ENCODE measurements at places on chromosomes 5 and 9. TPM values are rescaled to one million over a fixed set of nuclear protein-coding genes. Genes with fewer than 3 reads are reported as not detected.

DNA sequence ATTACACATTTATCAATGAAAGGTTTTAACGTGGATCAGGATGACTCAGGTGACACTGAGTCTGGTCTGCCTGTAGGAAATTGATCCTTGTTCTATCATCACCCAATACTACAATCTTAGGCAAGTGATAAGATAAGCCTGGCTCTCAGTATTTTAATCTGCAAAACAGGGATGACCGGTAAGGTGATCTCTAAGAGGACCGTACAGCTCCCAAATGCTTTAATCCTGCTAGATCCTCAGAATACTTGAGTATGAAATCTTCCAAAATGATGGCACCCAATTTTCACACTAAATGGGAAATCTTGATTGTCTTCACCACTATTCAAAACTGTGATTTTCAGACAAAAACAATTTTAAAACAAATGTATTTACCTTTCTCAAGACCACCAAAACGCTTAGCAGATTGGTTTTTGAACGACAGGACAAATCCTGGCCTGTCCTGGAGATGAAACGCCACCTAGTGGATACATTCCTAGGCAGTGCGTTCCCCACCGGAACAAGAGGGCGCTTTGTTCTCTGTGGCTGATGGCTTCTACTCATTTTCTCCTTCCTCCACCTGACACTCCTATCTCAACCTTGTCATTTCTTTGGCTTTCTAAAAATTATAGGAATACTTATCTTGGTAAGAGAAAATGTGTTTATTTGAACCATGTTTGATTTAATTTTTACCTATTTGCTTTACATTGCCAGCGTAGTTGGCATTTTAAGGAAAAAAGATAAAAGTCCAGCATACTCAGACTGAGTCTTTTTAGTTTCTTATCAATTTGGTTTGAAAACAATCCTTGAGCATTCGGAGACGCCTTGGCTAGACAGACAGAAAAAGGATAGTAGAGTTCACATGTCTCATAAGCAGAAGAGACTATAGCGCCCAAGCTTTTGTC is 41.2 kb upstream of the VCAN start:
- no peaks in the 10 kb centered on the region for H3K36me3 ChIP-seq
- no peak overlapping the region for H3K4me3 ChIP-seq
- peak; percentile 58 for DNase-seq
- no peak overlapping the region for H3K27ac ChIP-seq

The CARD9 gene
- 1.0 TPM for total RNA-seq

DNA sequence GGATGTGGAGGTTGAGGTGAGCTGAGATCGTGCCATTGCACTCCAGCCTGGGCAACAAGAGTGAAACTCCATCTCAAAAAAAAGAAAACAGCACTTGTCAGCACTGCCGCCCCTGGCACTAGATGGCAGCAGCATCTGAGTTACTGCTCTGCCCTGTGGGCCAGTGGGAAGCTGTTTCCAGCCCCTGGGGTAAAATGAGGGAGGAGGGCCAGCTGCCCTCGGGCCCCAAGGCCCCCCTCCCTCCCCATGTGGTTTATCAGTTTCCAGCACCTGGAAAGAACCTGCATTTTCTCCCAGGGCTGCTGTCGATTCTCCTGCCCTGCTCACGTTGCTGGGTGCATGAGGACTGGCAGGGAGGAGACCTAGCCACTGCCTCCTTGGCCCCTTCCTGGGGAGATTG is 13.2 kb upstream of the CEL start:
- no peak overlapping the region for H3K27ac ChIP-seq
- no peaks in the 10 kb centered on the region for H3K27me3 ChIP-seq
- H3K4me1 ChIP-seq = no peaks in the 10 kb centered on the region
- H3K4me3 ChIP-seq = no peak overlapping the region
- no peak for DNase-seq

DNA sequence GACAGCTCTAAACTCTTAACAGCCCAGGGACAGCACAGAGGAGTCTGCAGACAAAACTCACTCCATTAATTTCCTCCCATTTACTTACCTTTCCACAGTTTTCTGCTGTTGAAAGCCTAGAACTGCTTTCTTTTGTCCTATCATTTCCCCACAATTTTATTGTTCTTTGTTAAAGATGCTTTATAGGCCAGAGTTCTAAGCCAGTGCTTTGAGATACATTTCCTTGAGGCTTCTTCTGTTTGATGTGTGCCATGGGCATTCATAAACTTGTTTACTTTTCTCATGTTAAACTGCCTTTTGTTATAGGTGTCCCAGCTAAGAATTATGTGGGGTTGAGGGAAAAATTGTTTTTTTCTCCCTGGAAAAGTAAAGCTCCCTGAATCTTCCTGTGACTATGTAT is 25.9 kb upstream of the SUB1 start:
- H3K27me3 ChIP-seq = no peaks in the 10 kb centered on the region
- no peak overlapping the region for H3K4me3 ChIP-seq
- no peak overlapping the region for H3K27ac ChIP-seq

DNA sequence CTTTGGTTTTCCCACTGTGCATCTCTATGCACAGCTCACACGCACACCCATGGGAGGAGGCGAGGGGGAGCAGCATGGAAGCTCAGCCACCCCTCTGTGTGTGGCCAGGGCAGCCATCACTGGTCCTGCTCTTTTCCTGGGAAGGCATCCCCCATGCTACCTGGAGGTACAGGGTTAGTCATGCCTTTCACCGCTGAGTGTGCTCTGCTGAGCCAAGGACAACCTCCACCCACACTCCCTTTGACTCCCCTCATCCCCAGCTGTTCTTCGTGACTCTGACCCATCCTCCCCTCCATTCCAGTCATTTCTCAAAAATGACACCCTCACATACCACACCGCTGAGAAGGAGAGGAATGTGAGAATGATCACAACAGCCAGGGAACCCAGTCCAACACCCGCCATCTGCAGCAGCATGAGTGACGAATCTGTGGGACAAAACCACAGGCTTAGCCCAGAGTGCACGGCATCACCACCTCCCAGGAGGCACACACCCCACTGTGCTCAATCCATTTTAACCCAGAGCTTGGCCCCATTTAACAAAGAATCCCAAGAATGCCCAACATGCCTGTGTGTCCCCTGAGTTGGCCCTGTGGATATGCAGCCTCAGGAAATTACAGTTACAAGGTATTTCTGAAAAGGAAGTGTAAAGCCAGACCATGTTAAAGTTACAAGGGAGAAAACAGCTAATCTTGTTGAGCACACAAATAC is 133.4 kb downstream of the SUSD1 start:
- peak overlapping the region; percentile 96 for H3K27ac ChIP-seq
- no peaks in the 10 kb centered on the region for H3K36me3 ChIP-seq
- DNase-seq = peak; percentile 100
- no peak overlapping the region for H3K4me3 ChIP-seq

- no peak for DNase-seq
- no peaks in the 10 kb centered on the region for H3K27me3 ChIP-seq
- H3K27ac ChIP-seq = no peak overlapping the region
- H3K4me1 ChIP-seq = no peaks in the 10 kb centered on the region
- no peaks in the 10 kb centered on the region for H3K36me3 ChIP-seq
These were observed 102.6 kb downstream of the FSTL4 start for GRCh38 chr5:133509742-133510079.

The MELK gene
- 6.2 TPM for total RNA-seq

DNA sequence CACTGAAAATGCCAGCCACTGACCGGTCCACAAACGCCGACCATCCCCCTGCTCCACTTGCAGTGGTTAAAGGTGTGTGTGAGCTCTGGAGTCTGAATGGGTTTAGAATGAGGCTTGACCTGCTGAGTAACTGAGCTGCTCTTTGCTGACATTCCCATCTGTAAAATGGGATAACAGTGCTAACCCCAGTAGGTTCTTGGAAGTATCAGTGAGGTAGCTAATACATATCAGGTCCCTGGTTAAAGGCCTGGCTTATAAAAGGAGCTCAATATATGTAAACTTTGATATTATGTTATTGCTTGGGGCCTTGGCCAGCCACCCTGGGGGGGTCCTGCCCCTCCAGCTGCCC is 31.1 kb upstream of the DAB2IP start:
- DNase-seq = no peak
- no peaks in the 10 kb centered on the region for H3K36me3 ChIP-seq
- H3K27me3 ChIP-seq = no peaks in the 10 kb centered on the region
- H3K4me3 ChIP-seq = no peak overlapping the region
- peaks cover 3% of the 10 kb centered on the region for H3K4me1 ChIP-seq

GRCh38 chr9:95447660-95448420 is 68.9 kb downstream of the PTCH1 start:
- DNase-seq = no peak
- H3K4me1 ChIP-seq = no peaks in the 10 kb centered on the region
- H3K27ac ChIP-seq = no peak overlapping the region
- H3K36me3 ChIP-seq = peaks cover 7% of the 10 kb centered on the region
- no peak overlapping the region for H3K4me3 ChIP-seq
- no peaks in the 10 kb centered on the region for H3K27me3 ChIP-seq

DNA sequence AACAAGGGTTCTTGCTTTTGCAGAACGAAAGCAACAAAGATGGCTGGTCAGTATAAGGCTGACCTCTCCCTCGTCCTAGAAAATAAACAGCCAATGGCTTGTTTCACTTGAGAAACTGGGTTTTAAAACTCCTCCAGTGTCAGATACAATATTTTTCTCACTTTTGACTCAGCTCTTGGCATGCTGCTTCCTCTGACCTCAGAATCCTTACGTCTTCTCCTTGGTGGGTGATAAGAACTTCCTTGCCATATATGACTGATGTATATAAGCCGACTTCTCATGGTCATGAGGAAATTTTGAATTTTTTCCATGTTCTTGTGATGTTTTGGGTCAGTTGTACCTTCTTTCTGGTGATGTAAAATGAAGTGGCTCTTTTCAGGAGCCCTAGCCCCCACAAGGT is 3.8 kb downstream of the ZNF618 start:
- peak overlapping the region; percentile 8 for H3K4me3 ChIP-seq
- H3K4me1 ChIP-seq = peaks cover 9% of the 10 kb centered on the region
- H3K27me3 ChIP-seq = no peaks in the 10 kb centered on the region
- H3K27ac ChIP-seq = no peak overlapping the region
- H3K36me3 ChIP-seq = no peaks in the 10 kb centered on the region

DNA sequence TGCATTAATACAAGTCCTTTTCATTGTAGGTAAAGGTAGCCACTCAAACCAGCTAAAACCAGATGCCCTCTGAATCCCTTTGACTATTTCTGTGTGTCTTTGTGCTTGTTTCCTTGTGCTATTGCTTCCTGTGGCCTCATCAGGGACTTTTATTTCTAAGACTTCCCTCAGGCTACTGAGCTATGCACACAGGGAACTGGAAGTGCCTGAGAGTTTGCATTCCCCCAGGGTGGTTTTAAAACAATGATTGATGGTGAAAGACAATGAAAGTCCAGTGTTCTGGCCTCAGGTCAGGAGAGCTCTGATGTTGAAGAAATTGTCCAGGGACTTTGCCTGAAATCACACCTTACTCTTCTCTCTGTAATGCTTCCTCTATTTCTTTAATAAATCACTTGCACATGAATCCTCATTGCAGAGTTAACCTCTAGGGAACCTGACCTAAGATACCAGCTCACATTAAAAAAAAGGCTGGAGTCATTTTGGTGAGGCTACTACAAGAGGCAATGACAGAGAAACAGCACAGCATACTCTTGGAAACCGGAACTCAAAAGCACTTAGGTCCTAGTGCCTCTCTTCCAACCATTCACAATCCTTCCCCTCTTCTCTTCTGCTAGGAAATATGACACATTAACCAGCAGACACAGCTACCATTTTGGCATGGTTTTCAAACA is 158.1 kb upstream of the NREP start:
- no peak overlapping the region for H3K27ac ChIP-seq
- H3K27me3 ChIP-seq = no peaks in the 10 kb centered on the region
- H3K4me1 ChIP-seq = no peaks in the 10 kb centered on the region
- DNase-seq = no peak

The OTP gene
- total RNA-seq = not detected

DNA sequence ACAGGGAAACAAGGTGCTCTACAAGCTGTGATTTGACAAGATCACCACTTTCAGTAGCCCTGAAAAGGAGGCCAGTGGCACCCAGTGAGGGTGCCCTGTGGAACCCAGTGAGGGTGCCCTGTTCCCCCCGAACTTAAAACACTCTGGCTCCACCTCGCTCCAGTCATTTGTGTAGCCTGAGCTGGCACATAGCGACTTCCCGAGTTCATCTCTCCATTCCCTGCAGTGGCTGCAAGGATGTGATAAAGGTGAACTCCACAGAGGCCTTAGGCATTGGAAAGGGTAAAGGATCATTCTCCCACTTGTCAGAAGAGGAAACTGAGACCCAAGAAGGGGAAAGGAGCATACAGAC is 21.9 kb upstream of the ANXA6 start:
- no peak overlapping the region for H3K27ac ChIP-seq
- peaks cover 3% of the 10 kb centered on the region for H3K27me3 ChIP-seq
- no peak for DNase-seq
- no peak overlapping the region for H3K4me3 ChIP-seq
- no peaks in the 10 kb centered on the region for H3K4me1 ChIP-seq
- H3K36me3 ChIP-seq = no peaks in the 10 kb centered on the region

All from fibroblast of lung (primary cell).